Activated T-helper 17 cell treated with anti-CD3 and anti-CD28 coated beads, Interleukin-2, amount 50 U/mL, for 72 hours (primary cell): ENCODE measurements at places on chromosomes 1 and 21.

GRCh38 chr1:56301791-56302190 is 277.6 kb downstream of the PLPP3 start:
- no peaks in the 10 kb centered on the region for H3K4me1 ChIP-seq
- H3K4me3 ChIP-seq = no peak overlapping the region
- H3K27me3 ChIP-seq = peaks cover 2% of the 10 kb centered on the region
- H3K36me3 ChIP-seq = no peaks in the 10 kb centered on the region
- no peak for ATAC-seq

GRCh38 chr1:208184966-208185654 is 59.1 kb downstream of the PLXNA2 start:
- peaks cover 12% of the 10 kb centered on the region for H3K4me1 ChIP-seq
- H3K36me3 ChIP-seq = no peaks in the 10 kb centered on the region
- peaks cover 22% of the 10 kb centered on the region for H3K27me3 ChIP-seq
- no peak for ATAC-seq

GRCh38 chr1:9907441-9907840 is 2.6 kb downstream of the CTNNBIP1 start:
- no peaks in the 10 kb centered on the region for H3K36me3 ChIP-seq
- ATAC-seq = no peak
- H3K4me1 ChIP-seq = peaks cover 51% of the 10 kb centered on the region
- no peak overlapping the region for H3K27ac ChIP-seq
- H3K27me3 ChIP-seq = no peaks in the 10 kb centered on the region

- H3K4me1 ChIP-seq = no peaks in the 10 kb centered on the region
- H3K4me3 ChIP-seq = no peak overlapping the region
- H3K36me3 ChIP-seq = no peaks in the 10 kb centered on the region
- H3K27me3 ChIP-seq = peaks cover 5% of the 10 kb centered on the region
Observed at GRCh38 chr1:239276051-239276450, 110.3 kb upstream of the CHRM3 start.

DNA sequence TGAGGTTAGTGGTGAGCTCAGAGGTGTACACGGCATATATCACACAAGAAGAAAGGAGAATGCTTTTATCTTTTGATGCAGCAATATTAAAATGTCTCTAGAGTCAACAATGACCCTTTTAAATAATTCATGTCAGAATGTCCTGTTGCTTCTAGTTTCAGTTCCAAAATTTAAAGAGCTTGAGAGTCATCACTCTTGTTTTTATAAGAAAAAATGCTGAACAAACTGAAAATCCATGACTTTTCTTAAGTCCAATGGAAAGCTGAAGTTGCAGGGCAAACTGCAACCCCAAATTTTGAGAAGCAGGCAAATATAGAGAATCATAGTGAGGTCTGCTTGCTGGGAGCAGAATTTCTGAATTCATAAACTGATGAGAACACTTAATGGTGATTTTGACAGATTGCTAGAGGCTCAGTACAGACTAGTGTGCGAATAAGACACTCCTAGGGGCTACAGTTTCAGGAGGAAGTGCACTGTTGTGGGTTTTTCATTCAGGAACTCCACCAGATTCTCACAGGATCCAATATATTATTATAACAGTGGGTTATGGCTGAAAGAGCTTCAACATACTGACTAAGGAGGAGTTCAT is 135.1 kb downstream of the CLIC6 start:
- H3K36me3 ChIP-seq = peaks cover 100% of the 10 kb centered on the region
- H3K4me3 ChIP-seq = no peak overlapping the region
- H3K4me1 ChIP-seq = peaks cover 45% of the 10 kb centered on the region
- no peaks in the 10 kb centered on the region for H3K27me3 ChIP-seq

GRCh38 chr1:6271006-6271405 is 10.1 kb upstream of the GPR153 start:
- H3K27ac ChIP-seq = no peak overlapping the region
- no peak for ATAC-seq
- H3K4me1 ChIP-seq = no peaks in the 10 kb centered on the region
- H3K36me3 ChIP-seq = no peaks in the 10 kb centered on the region

- H3K27ac ChIP-seq = no peak overlapping the region
- no peaks in the 10 kb centered on the region for H3K36me3 ChIP-seq
- no peak overlapping the region for H3K4me3 ChIP-seq
- H3K27me3 ChIP-seq = peaks cover 33% of the 10 kb centered on the region
- H3K4me1 ChIP-seq = no peaks in the 10 kb centered on the region
- ATAC-seq = no peak
Observed at GRCh38 chr1:47681735-47682134, 243.9 kb downstream of the FOXD2 start.

GRCh38 chr1:171814692-171815091 is 26.6 kb upstream of the DNM3 start:
- no peak overlapping the region for H3K4me3 ChIP-seq
- no peaks in the 10 kb centered on the region for H3K36me3 ChIP-seq
- peaks cover 8% of the 10 kb centered on the region for H3K4me1 ChIP-seq
- ATAC-seq = no peak
- no peak overlapping the region for H3K27ac ChIP-seq

DNA sequence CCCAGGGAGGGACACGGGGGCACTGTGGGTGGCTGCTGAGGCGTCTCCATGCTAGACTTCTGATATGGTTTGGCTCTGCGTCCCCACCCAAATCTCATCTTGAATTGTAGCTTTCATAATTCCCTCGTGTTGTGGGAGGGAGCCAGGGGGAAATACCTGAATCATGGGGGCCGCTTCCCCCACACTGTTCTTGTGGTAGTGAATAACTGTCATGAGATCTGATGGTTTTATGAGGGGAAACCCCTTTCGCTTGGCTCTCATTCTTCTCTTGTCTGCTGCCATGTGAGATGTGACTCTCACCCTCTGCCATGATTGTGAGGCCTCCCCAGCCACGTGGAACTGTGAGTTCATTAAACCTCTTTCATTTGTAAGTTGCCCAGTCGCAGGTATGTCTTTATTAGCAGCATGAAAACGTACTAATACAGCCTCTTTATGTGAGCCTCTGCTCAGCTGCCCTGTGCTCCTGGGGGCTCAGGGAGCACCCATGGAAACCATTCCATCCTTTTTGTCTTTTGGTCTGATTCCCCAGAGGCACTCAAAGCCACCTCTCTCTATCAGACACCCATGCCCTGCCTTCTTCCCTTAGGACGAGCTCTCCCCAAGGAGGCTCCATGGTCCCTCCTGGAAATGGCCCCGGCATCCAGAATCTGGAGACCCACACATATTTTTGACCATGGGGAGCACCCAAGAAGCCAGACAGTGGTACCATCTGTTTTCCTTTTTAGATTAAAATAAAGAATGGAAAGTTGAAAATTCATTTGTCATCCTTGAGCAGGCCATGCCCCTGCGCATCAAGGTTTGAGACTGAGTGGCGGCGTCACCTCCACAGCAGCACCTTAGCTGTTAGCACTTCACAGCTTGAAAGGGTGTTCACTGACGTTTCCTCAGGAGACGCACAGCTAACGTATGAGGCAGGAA is 65.9 kb upstream of the FAM20B start:
- H3K27me3 ChIP-seq = no peaks in the 10 kb centered on the region
- no peaks in the 10 kb centered on the region for H3K4me1 ChIP-seq
- no peaks in the 10 kb centered on the region for H3K36me3 ChIP-seq
- no peak overlapping the region for H3K4me3 ChIP-seq
- peak; percentile 64 for ATAC-seq

GRCh38 chr1:1979482-1980165 is 24.0 kb downstream of the CFAP74 start:
- H3K36me3 ChIP-seq = no peaks in the 10 kb centered on the region
- no peaks in the 10 kb centered on the region for H3K27me3 ChIP-seq
- H3K4me3 ChIP-seq = no peak overlapping the region
- H3K27ac ChIP-seq = no peak overlapping the region

DNA sequence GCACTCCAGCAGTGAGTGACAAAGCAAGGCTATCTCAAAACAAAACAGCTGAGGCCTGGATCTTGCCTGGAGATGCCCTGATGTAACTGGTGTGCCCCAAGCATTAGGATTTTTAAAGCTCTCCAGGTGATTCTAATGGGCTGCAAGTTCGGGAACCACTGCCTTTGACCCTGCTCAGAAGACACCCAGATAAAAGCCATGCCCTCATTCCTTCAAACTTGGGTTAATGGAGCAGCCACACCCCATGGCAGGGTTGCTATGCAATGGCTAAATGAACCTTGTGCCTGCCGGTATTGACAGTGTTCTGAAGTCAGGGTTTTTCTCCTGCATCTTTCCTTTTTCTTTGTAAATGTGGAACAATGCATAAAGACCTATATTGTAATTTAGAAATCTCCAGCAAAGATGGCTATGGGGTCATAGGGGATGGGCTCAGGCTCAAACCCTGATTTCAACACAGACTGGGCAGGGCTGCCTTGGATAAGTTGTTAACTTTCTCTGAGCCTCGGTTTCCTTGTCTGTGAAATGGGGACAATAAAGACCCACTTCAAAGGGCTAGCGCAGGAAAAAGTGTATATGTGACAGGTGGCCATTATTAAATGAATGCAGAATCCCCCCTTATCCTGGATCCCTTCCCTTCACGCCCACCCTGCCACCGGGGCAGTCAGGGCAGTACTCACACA is 453 bp downstream of the TFF3 start:
- no peak overlapping the region for H3K27ac ChIP-seq
- no peak for ATAC-seq
- no peaks in the 10 kb centered on the region for H3K36me3 ChIP-seq

- H3K27me3 ChIP-seq = no peaks in the 10 kb centered on the region
- H3K27ac ChIP-seq = no peak overlapping the region
- H3K4me3 ChIP-seq = no peak overlapping the region
- ATAC-seq = no peak
Observed at GRCh38 chr1:162596514-162597170, 35.1 kb downstream of the UAP1 start.

DNA sequence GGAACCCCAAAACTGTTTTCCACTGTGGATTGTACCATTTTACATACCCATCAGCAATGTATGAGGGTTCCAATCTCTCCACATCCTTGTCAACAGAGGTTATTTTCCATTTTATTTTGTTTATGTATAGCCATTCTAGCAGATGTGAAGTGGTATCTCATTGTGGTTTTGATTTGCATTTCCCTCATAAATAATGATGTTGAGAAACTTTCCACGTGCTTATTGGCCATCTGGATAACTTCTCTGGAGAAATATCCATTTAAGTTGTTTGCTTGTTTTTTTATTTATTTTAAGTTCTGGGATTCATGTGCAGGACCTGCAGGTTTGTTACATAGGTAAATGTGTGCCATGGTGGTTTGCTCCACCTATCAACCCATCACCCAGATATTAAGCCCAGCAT is 280.2 kb upstream of the USP25 start:
- no peak overlapping the region for H3K4me3 ChIP-seq
- no peaks in the 10 kb centered on the region for H3K27me3 ChIP-seq
- H3K27ac ChIP-seq = no peak overlapping the region
- H3K4me1 ChIP-seq = no peaks in the 10 kb centered on the region

GRCh38 chr1:203320591-203321272 is 15.4 kb downstream of the BTG2 start:
- H3K36me3 ChIP-seq = no peaks in the 10 kb centered on the region
- H3K4me1 ChIP-seq = peaks cover 65% of the 10 kb centered on the region
- peak; percentile 52 for ATAC-seq
- H3K27me3 ChIP-seq = no peaks in the 10 kb centered on the region

GRCh38 chr1:84573481-84573966 is 716 bp downstream of the CTBS start:
- peaks cover 51% of the 10 kb centered on the region for H3K36me3 ChIP-seq
- ATAC-seq = peak; percentile 9
- peaks cover 36% of the 10 kb centered on the region for H3K4me1 ChIP-seq
- H3K27me3 ChIP-seq = no peaks in the 10 kb centered on the region
- H3K27ac ChIP-seq = peak overlapping the region; percentile 100

DNA sequence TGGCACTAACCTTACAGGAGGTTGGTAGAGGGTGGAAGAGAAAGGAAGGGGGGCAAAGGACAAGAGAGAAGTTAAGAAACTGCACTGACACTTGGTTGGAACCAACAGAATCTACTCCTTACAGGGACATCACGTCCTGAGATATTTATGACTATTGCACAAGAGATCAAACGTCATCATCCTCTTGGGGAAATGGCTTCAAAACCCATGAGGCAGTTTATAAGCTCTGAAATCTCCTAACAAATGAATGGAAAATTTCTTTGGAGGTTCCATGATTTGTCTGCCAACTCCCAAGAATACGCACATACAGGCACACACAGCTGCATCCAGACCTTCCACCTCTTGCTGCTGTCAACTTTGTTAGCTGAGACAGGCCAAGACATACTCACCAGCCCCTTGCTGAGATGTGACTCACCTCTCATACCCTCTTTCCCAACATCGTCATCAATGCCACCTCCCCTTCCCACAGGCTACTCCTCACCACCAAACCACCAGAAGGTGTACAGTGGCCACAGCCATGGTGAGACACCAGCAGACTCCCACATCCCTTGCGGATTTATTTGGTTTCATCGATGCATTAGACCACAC is 135.5 kb downstream of the SETD4 start:
- peak; percentile 84 for ATAC-seq
- no peaks in the 10 kb centered on the region for H3K36me3 ChIP-seq
- no peak overlapping the region for H3K27ac ChIP-seq

DNA sequence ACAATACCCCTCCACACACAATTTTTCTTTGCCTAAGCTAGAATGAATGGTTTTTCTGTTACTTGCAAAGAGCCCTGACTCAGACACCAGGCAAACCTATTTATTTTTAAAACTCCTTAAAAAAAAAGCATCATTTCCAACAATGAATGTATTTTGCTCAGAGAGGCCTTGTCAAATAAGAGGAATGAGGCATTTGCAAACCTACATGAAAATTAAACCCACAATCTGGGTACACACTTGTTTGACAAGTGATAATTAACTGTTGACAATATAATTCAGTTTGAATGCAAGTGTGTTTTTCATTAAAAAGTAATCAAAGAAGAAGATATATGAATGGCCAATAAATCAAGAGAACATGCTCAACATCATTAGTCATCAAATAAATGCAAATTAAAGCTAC is 339.5 kb downstream of the PTPRU start:
- no peaks in the 10 kb centered on the region for H3K4me1 ChIP-seq
- no peak for ATAC-seq
- peaks cover 11% of the 10 kb centered on the region for H3K27me3 ChIP-seq
- no peaks in the 10 kb centered on the region for H3K36me3 ChIP-seq
- no peak overlapping the region for H3K27ac ChIP-seq
- no peak overlapping the region for H3K4me3 ChIP-seq

GRCh38 chr1:233490488-233490887 is 123.4 kb upstream of the KCNK1 start:
- no peaks in the 10 kb centered on the region for H3K36me3 ChIP-seq
- H3K27ac ChIP-seq = no peak overlapping the region
- peaks cover 11% of the 10 kb centered on the region for H3K27me3 ChIP-seq
- H3K4me1 ChIP-seq = no peaks in the 10 kb centered on the region

DNA sequence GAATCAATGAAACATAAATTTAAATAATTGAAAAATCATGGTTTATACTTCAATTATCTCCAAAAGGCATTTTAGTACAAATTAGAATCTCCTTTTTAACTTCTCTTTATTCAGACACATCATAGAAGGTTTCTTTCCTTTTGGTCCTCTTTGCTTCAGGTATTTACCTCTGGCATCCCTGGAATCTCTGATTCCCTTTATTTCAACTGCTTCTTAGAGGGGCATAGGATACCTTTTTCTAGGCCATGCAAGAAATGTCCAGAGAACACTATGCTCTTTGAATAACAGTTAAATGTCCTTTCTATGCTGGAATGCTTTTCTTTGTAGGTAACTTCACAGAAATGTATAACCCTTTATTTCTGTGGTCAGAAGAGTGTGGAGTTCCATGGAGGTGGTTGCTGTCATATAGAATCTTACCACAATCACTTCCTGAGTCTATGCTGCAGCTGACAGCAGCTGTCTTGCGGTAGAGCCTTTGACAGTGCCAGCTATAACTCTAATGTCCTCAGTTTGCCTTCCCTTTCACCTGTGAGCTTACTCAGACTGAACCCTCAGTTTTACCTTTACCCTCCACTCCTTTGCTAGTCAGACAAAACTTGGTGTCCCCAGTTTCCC is 8.6 kb downstream of the LAMC2 start:
- H3K27ac ChIP-seq = peak overlapping the region; percentile 6
- H3K36me3 ChIP-seq = no peaks in the 10 kb centered on the region
- H3K27me3 ChIP-seq = peaks cover 11% of the 10 kb centered on the region
- ATAC-seq = peak; percentile 87
- H3K4me3 ChIP-seq = peak overlapping the region; percentile 17
